Stimulated activated CD8-positive, alpha-beta memory T cell treated with anti-CD3 and anti-CD28 coated beads, Interleukin-7, amount 100 ng/mL, for 1 hour (primary cell): ENCODE measurements at places on chromosomes 11 and 22.

DNA sequence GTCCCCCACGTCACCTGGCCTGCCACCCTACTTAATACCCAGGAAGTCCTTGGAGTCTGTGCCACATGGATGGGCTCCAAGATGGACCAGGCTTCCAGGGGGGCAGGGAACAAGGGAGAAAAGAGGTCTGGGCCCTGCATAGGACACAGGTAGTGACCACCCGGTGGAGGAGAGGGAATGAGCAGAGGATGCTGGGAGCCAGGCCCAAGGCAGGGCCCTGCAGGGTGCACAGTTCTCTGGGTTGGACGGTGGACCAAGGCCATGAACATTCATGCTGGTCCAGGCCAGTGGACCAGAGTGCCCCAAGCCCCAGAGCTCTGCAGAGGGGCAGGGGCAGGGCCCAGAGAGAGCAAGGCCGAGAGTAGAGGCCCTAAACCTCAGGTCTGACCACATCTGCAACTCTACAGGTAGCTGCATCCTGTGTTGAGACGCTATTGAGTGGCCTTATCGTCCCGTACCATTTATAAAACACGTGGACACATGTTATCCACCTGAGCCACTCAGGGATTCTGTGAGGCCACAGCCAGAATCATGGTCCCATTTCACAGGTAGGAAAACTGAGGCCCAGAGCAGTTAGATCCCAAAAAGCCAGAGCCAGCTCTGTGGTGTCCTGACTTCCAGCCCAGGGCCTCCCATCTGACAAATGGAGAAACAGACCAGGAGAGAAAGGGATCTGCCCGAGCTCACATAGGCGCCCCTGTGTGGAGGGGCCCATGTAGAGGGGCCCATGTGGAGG is 46.4 kb downstream of the IGLL5 start:
- DNase-seq: no peak

DNA sequence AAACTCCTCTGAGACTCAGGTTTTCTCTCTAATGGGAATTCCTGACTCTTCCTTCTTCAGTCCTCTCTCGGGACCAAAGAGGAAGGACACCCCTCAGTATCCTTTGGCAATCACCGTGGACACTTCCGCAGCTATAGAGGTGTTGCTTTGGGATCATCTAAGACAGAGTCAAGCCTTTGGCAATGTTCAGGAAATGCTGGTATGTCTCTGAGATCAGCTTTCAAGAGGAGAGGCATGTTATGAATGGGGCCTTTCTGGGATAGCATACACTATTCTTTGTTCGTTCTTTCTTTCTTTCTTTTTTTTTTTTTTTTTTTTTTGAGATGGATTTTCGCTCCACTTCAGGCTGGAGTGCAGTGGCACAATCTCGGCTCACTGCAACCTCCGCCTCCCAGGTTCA is 14.2 kb upstream of the OLFML1 start:
- no peak for DNase-seq

GRCh38 chr11:44886790-44887140 is 63.9 kb downstream of the TP53I11 start:
- DNase-seq: no peak

DNA sequence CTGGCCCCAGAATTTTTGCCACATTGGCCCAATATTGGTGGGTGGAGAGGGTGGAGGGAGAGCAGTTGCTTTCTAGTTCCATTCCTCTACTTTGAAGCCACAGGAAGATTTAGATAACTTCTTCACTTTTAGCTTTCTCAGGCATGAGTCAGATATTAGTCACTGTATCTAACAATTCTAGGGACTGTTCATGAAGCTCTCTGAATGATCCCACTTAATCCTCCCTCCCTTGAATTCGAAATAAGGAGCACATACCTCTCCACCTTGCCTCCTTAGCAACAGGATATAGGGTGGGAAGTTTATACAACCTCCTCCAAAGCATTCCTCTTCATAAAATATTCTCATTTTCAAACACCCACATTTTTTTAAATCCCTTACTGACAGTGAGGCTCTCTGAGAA is 13.5 kb downstream of the FSHB start:
- DNase-seq: no peak

DNA sequence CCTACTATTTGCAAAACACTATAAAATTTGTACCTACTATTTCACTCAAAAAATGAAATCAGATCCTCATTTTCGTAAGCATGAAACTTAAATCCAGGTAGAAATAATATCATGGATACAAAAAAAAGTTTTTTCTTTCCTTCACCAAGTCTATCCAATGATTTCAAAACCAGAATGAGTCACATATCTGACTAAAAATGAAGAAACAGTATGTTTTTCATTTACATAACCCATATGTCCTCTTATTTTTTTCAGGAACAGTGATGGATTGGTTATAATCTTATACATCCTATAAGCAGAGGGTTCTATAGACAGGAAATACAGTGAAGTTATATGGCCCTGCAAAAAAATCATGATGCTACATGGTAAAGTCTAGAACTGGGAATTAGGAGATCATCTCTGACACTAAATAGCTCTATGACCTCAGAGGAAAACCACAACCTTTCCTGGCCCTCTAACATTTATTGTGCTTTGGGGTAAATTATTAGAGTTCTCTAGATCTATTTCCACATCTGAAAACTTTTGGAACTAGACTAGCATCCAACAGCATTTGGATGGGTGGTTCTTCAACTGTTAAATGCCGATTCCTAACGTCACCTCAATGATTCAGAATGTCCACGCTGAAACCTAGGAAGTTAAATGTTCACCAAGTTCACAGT is 10.9 kb downstream of the MTMR2 start:
- DNase-seq: no peak

DNA sequence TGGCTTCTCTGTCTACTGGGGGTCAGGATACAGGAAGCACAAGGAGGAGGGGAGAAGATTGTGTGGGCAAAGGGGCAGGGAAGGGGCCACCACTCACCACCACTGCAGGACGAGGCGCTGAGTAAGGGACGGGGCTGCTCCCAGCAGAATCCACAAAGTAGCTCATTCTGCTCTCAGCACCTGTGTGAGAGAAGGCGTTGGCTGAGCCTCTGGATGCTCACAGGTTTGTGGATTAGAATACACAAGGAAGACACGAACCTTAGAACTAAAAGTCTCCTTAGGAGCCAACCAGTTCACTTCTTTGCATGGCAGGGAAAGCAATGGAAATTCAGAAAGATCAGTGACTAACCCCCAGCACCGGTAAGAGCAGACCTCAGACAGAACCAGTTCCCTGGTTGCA is 14.4 kb downstream of the ETS1 start:
- DNase-seq: no peak

DNA sequence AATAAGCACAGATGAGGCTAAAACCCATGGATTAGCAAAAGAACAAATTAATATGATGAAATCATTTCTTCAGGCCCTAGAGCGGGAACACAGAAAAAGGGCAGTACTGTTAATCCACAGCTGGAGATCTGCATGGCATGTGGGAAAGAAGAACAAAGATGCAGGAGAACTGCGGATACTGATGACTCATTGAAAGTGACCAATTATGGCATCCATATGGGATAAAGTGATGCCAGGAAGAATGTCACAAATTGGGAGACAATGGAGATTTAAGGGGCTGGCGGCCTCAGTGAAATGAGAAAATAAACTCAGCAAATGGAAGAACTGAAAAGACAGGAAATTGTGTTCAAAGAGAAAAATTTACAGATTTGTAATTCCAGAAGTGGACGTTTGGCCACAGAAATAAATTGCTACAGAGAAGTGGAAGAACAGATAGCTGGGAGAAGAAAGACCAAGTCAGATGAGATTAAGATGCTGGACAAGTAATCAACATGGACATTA is 39.4 kb downstream of the SIK3 start:
- DNase-seq: no peak
